Stimulated activated CD4-positive, alpha-beta T cell treated with anti-CD3 and anti-CD28 coated beads, TNF-alpha, amount 100 ng/mL, for 24 hours (primary cell): ENCODE measurements at places on chromosomes 2 and 18.

- no peak for DNase-seq
These were observed 8.2 kb downstream of the ARHGAP25 start for GRCh38 chr2:68742626-68743415.

GRCh38 chr2:121492409-121492808 is 38.3 kb upstream of the RNU4ATAC start:
- DNase-seq = no peak

- no peak for DNase-seq
These were observed 116.5 kb upstream of the FOSL2 start for GRCh38 chr2:28276076-28276618.

- no peak for DNase-seq
These were observed 97.2 kb downstream of the SP100 start for GRCh38 chr2:230512955-230513748.

DNA sequence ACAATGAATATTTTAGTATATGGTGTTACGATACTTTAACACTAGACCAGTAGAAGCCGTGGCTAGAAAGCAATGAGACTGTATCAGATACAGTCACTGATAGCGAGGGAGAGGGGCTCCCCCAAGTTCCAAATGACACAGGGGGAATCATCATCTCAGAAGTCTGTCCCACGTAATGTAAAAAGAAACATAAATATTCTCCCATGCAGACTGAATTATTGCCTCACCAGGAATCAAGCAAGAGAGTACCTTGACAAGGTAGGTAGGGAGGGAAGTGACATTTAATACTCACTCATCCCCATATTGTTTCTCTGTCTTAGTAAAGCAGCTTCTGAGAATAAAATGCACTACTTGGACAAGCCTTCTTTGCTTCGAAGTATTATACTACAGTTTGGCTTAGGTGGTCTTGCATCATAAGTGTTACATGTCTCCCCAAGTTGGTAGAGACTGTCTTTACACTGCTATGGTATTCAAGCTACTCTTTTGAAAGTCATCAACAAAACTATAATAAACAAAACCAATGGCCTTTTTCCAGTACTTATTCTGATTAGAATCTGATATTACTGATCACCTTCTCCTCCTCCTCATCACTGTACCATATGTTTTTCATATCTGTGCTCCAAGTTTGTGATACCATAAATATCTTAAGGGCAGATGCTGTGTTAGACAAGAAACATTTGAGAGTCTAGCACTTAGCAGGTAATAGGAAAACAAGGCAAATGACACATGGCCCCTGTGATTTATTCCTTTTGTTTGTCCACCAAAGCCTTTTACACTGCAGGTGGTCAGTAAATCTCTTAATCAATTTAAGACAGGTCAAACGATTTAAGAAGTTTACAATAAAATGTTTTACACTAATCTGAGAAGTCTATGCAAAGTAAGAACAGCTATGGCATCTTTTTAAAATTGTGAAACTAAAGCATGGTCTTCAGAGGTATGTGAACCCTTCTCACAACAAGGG is 2.7 kb downstream of the LAPTM4A start:
- no peak for DNase-seq

GRCh38 chr2:84705858-84706257 is 175.0 kb downstream of the TRABD2A start:
- DNase-seq = no peak

GRCh38 chr2:232365621-232366321 is 12.8 kb upstream of the ALPP start:
- no peak for DNase-seq

- no peak for DNase-seq
These were observed 18.3 kb downstream of the DTYMK start for GRCh38 chr2:241668354-241668753.

DNA sequence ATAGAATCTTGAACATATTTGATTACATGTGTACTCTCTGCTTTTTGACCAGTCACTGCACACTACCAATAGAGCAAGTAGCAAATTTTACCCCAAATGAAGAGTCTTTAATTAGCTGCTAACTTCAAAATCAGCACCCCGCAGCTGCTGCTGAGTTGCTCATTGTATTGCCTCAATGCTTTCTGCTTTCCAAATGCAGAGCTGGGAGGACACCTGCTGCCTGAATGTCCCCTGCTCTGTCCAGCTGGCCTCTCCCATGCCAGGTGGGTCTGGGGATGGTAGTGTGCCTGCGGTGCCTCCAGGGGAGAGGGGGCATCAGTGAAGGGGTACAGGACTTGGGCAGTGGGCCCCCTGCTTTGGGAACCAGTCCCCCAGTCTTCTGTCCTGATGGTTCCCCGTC is 184.8 kb downstream of the PRKCE start:
- no peak for DNase-seq

DNA sequence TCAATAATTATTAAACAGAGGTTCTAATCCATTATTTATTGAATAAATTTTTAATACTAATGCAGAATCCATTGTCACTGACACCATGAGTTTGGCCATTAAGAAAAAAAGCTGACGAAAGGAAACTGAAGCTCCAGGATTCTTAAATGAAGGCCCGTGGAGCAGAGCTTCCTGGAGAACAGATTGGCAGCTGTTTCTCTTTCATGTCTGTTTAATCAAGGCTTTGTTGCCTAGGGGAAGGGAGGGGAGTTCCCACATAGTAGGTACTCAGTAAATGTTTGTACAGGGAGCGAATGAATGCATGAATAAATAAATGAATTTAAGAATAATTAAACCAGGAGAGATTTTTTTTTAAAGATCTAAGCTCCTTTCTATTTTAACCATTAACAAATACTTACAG is 315.1 kb upstream of the KLHL29 start:
- no peak for DNase-seq

DNA sequence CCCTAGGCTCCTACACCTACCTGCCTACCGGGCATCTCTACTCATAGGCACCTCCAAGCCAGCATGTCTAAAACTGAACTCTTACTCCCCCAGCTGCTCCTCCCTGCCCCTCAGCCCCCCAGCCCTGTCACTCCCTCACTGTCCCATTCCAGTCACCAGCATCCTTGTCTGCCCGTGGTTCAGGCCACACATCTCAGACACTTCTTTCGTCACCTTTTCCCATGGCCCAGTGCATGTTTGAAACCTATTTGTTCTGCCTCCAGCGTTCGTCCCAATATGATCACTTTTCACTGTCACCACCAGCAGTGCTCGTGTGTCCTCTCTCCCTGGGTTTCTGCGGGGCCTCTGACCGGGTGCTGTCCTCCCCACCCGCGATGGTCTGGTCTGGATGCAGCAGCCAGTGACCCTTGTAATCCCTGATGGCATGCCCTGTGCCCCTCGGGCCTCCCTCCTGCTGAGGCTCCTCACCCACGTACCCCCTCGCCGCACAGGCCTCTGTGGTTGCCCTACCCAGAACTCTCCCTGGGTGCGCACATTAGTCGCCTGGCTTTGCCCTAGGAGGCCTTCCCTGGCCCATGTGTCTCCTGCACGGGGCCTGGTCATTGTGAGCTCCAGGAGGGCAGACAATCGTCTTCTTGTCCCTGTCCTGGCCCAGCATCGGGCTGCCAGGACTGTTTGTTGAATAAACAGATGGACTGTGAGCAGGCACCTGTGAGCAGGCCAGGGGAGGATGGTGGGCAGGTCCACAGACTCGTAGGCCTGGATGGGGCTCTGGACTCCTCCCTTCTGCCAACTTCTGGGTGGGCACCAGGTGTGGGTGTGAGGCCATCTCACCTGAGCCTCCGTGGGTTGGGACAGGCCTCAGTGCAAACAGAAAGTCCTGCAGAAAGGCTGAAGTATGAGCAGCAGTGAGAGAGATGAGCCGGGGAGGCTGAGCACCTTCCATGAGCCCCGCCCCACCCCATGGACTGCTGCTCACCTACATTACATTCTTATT is 15.5 kb downstream of the LDLRAD4 start:
- DNase-seq = no peak

DNA sequence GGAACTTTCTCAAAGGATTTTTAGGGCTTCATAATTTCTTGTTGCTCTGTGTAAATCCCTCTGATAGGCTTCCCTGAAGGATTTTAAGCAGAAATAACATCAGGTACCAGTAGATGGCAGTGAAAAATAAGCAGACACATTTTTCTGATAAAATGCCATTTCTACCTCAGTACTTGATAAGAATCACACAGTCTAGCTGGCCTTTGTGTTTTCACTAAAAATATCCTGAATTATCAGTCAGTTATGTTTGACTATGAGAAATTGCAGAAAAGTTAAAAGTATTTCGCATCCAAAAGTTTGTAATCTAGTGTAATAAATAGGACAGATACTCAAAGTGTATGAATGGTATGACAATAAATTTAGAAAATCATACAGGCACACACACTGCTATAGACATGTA is 68.7 kb downstream of the DNAJC10 start:
- no peak for DNase-seq

GRCh38 chr2:239253264-239253663 is 147.6 kb downstream of the HDAC4 start:
- no peak for DNase-seq

GRCh38 chr2:63163161-63163820 is 112.7 kb downstream of the OTX1 start:
- no peak for DNase-seq

GRCh38 chr2:104854498-104855220 is 744 bp downstream of the POU3F3 start:
- no peak for DNase-seq

DNA sequence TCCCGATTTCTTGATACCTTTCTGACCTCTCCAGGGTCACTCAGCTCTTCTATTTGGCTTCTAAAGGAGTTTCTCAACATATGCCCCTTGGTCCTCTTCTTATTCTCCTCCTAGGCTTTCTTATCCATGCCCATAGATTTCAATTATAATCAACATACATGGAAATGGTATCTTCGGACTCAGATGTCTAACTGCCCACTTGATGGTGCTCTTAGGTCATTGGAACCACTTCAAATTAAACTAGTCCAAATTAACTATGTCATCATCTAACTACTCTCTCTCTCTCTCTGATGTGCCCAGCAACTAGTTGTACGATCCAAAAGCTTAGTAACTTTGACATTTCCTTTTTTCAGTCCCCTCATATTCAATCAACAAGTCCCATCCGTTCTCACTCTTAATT is 43.2 kb upstream of the GPR75 start:
- no peak for DNase-seq

DNA sequence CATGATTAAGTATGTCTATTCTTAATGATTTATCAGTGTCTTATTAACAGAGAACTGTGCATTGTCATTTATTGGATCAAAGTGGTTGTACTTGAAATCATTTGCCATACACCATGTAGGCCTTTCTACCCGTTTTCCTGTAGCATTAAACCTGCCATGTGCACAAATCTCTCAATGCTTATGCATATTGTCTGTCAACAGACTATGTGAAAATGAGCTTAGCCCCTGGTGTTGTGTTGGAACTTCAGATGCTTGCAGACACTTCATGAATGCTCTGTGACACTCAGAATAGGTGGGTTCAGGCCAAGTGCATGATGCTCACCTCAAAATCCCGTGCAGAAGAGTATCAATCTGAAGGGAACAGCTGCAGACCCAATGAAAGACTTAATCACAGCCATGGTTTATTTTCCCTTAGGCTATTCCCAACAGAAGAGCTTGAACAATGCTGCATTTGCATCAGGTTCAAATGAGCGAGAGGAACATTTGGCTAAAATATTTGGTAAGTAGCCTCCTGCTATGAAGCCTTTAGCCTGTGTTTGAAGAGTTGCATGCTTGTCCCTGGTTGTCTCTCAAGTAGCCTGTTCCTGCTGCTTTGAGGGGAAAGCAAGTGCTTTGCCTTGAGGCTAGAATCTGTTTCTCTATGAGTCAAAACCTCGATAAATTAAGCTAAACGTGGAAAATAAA is 6.1 kb downstream of the C2orf92 start:
- DNase-seq = no peak

GRCh38 chr2:143333847-143334246 is 204.6 kb downstream of the ARHGAP15 start:
- no peak for DNase-seq

DNA sequence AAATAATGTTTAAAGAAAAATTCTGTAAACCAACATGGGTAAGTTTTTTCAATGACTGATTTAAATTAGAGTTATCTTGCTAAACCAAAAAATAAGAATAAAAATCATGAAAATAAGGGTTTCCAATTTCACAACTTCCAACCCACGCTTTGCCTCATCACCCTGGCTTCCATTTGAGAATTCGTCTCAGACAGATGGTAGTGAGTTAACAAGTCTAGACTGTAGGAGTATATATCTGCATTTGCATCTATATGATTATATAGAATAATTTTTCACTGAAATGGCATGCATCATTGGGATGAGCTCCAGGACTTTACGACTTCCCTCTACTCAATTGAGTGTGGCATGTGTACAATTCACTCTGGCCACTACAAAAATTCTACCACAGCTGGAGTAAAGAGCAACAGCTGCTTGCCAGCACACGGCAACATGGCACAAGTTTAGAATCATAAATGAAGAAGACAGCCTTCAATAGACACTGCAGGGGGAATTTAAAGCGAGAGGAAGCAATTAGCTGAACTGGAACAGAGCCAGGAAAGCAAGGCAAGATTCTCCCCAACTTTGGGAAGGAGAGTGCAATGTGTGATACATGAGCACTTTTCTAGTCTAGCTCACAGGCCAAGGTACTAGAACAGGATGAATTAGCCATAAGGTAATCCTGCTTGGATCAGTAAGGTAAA is 1673.5 kb upstream of the CELF4 start:
- no peak for DNase-seq

- no peak for DNase-seq
These were observed 8.5 kb upstream of the SLC20A1 start for GRCh38 chr2:112637289-112637660.

DNA sequence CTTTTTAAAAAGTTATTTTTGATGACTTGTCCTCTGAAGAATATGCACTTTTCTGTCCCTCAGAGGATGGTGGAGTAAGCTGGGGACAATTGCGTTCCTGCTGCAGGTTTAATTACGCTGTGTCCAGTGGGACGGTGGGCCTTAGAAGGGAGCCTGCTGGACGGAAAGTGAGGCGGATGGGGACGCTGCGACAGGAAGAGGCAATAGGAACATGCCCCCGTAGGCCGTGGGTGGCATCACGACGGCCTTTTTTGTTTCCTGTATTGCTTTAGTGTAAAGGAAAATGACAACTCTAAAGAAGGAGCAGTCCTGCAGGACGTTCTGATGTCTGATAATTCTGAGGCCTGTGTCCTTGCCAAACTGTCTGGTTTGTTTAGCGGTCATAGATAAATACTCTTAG is 121.6 kb downstream of the NFATC1 start:
- no peak for DNase-seq

- no peak for DNase-seq
These were observed 80.5 kb downstream of the RDH14 start for GRCh38 chr2:18479947-18480369.

DNA sequence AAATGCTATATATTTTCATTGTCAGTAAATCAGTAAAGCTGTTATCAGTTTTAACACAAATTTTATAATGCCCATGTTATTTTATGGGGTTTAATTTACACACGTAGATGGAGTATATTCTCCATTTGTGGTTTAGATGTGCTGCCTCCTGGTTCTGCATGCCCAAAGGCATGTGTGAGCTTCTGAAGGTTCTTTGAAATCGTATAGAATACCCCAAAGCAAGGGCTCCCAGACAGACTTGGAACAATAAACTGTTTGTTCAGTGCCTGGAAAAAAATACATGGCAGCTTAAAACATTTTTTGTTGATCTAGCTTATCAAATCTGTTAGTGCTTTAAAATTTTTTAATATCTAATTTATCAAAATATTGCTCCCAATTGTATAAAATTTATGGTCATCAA is 150.4 kb downstream of the GPD2 start:
- no peak for DNase-seq

- no peak for DNase-seq
These were observed 96.0 kb downstream of the TMEM17 start for GRCh38 chr2:62410015-62410453.
